ENCODE measurements at places on chromosomes 2 and 18.

DNA sequence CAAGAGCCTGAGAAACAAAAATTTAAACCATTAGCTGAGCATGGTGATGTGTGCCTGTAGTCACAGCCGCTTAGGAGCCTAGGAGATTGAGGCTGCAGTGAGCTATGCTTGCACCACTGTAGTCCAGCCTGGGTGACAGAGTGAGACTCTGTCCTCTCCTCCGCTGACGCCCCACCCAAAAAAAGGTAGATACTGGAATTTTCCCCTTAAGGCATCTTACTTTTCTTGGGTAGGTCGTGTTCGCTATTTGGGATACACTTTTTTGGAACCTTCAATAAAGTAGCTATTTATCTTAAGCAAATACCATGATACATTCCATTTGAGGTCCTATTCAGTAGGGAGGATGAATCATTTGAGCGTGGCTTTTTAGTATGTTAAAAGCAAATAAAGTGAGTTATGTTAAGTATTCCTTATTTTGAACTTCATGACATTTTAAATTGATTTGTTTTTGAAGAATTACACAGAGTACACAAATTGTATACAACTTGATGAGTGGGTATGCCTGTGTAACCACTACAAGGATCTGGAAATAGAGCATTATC, 38.7 kb downstream of the RALBP1 start:
- no peak for DNase-seq
- no peak overlapping the region for H3K4me3 ChIP-seq
- H3K27me3 ChIP-seq: no peaks in the 10 kb centered on the region
- no peaks in the 10 kb centered on the region for H3K36me3 ChIP-seq
- no peak overlapping the region for H3K27ac ChIP-seq
- H3K4me1 ChIP-seq: no peaks in the 10 kb centered on the region

- no peaks in the 10 kb centered on the region for H3K4me1 ChIP-seq
- no peaks in the 10 kb centered on the region for H3K36me3 ChIP-seq
- H3K27ac ChIP-seq: no peak overlapping the region
- H3K4me3 ChIP-seq: no peak overlapping the region
- no peaks in the 10 kb centered on the region for H3K27me3 ChIP-seq
Observed at GRCh38 chr2:20759487-20759886, 63.4 kb downstream of the LDAH start.

- H3K36me3 ChIP-seq: no peaks in the 10 kb centered on the region
- H3K4me3 ChIP-seq: no peak overlapping the region
- DNase-seq: no peak
- H3K27ac ChIP-seq: no peak overlapping the region
- peaks cover 18% of the 10 kb centered on the region for H3K4me1 ChIP-seq
Observed at GRCh38 chr2:38016219-38016618, 59.7 kb downstream of the CYP1B1 start.

DNA sequence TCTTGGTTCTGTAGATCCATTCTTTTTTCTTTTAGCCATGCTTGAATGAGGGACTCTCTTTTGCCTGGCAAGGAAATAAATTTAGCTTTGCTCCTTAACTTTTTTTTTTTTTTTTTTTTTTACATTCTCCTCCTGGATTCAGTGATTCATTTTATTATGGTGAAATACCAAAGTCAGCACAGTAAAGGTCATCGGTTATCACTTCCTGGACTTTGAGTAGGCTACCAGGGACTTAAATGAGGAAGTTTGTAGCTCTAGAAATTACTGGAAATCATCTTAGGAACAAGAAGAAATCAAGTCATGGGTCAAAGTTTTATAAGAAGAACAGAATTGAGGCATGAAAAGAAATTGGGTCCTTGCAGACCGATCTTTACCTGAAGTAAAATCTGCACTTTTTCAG, 75.0 kb downstream of the SOCS6 start:
- DNase-seq: no peak
- no peaks in the 10 kb centered on the region for H3K27me3 ChIP-seq
- no peak overlapping the region for H3K4me3 ChIP-seq
- H3K27ac ChIP-seq: peak overlapping the region; percentile 74
- no peaks in the 10 kb centered on the region for H3K4me1 ChIP-seq

GRCh38 chr18:10705291-10705690, 179.5 kb downstream of the NAPG start:
- no peaks in the 10 kb centered on the region for H3K36me3 ChIP-seq
- H3K4me3 ChIP-seq: no peak overlapping the region
- H3K27me3 ChIP-seq: no peaks in the 10 kb centered on the region
- H3K27ac ChIP-seq: no peak overlapping the region
- no peaks in the 10 kb centered on the region for H3K4me1 ChIP-seq
- DNase-seq: no peak

DNA sequence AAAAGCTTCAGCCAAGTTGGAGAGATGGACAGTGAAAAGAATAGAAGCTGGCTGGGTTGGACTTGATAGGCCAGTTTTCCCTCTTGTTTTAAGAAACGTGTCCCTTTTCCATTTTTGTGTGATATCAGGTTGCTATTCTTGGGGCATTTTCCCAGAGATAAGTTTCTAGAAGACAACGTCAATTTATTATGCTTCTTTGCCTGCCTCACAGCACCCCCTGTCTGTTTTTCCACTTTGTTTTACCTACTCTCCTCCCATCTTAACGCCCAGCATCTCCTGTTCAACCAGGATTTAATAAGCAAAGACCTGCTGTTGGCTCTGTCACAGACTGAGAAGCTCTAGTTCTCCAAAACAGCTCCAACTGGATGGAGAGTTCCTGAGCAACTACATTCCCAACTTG, 317.8 kb upstream of the ZNF521 start:
- H3K4me1 ChIP-seq: no peaks in the 10 kb centered on the region
- H3K36me3 ChIP-seq: no peaks in the 10 kb centered on the region
- no peak for DNase-seq
- no peak overlapping the region for H3K4me3 ChIP-seq
- H3K27ac ChIP-seq: no peak overlapping the region
